COLO829 (cell line): ENCODE measurements at places on chromosomes 4 and X.

DNA sequence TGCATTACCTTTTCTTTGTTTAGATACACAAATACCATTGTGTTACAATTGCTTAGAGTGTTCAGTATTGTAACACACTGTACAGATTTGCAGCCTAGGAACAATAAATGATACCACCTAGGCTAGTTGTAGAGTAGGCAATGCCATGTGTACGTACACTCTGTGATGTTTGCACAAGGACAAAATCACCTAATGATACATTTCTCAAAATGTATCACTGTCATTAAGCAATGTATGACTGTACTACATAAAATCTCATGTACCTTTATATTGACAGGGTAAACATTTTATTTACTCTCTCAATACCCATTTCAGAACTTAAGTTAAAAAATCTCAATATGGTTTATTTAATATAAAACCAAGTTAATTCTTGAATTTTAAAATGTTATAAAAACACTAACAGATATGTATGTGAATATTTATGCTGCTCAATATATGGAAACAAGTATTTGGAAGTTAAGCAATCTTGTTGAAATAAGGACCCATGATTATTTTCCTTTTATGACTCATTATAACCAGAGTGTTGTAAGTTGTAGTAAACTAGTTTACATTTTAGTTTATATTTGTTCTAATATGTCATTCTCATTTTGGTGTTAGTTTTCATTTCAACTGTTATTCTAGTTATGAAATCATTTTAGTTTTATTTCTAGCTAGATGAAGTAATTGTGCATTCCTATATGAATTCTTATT is 409.2 kb downstream of the TLL1 start:
- no peak for DNase-seq

- no peak for DNase-seq
Measured at GRCh38 chrX:11768039-11768438, 10.0 kb downstream of the MSL3 start.

DNA sequence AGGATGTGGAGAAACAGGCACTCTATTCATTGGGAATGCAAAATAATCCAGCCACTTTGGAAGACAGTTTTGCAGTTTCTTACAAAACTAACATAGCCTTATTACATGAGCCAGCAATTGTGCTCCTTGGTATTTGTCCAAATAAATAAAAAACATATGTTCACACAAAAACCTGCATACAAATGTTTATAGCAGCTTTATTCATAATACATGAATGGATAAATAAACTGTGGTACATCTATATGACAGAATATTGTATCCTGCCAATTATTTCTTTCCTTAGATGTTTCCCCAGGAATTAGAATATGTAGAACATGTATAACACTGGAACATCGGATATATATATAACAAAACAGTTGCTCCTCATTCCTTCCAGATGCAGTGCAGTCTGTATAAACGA is 57.7 kb upstream of the VEGFC start:
- DNase-seq, result no peak

GRCh38 chrX:135389717-135390116 is 32.0 kb upstream of the SMIM10L2A start:
- no peak for DNase-seq

- no peak for DNase-seq
Measured at GRCh38 chr4:53012738-53013137, 150.6 kb downstream of the RASL11B start.
